Choroid plexus epithelial cell (primary cell): ENCODE measurements at places on chromosomes 1 and 21.

DNA sequence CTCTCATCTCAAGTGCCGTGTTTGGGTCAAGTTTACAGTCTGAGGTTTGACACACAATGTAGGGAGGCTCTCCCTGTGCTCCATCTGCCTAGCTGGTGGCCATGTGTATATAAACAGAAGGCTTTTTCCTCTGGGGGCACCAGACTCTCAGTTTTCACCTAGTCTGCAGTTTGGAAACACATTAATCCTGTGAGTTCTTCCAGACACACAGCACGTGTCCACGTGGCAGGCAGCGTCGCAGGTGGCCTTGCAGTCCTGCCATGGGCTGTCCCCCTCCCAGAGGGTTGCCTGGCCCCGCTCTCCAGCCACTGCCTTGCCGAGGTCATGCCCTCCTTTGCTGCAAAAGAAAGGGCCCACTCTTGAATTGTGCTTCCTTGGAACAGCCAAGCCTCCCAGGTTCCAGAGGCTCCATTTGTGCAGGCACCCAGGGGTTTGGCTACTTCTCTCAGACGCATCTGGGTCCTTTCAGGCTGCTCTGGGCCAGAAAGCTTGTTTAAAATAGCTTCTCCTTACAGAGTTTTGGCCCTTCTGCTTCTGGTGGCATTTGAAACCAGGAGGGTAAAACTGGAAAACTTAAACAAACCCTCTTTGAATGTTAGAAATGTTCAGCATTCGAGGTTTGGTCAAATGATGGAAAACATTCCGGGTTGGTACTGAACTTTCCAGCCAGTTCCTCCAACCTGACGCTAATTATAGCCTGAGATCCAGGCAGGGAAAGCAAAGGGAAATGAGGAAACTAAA, 4.4 kb upstream of the RUNX1 start:
- peak; percentile 39 for DNase-seq

DNA sequence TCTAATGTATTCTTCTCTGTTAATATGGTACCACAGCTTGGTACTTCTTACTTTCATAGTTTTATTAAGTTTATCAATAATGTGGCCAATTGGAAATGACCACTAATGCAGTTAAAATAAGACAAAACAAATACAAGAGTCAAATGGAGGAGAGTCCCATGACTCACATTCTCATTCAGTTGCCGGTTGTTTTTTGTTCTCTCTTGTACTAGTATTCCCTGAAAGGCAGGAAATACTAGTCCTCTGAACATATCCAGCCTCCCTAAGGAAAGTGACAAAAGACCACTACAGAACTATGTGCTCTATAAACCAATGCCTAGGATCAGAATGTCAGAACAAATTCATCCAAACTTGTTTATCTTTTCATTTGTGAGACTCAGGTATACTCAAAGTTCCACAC, 165.2 kb upstream of the SAMSN1 start:
- peak; percentile 51 for DNase-seq

DNA sequence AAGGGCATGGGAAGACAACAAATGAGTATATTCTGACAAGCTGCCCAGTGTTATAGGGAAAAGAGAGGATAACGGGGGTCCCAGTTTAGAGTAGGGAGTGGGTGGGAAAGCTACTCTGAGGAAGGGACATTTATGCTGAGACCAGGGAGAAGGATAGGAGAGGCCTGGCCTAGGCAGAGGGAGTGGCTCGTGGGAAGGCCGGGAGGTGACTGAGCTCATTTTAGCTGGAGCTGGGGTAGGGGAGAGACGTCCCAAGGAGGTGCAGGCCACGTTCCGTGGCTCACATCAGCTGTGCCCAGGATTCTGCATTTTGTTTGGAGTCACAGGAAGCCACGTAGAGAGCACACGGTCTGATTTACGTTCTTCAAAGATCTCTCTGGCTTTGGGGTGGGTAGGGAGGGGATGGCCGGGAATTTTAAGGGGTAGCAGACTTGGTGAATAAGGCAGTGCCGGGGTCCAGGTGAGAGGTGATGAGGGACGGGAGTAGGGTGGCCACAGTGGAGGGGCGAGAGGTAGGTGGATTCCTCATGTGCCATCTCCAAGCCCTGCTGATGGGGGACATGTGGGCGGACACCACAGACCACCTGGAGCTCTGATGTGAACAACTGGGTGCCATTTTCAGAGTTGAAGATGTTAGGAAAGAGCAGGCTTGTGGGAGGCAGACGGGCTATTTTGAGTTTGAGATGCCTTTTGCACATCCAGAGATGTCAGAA, 4.7 kb downstream of the TINAGL1 start:
- DNase-seq: no peak

GRCh38 chr1:3550511-3551289, 60.6 kb downstream of the MEGF6 start:
- DNase-seq: no peak

DNA sequence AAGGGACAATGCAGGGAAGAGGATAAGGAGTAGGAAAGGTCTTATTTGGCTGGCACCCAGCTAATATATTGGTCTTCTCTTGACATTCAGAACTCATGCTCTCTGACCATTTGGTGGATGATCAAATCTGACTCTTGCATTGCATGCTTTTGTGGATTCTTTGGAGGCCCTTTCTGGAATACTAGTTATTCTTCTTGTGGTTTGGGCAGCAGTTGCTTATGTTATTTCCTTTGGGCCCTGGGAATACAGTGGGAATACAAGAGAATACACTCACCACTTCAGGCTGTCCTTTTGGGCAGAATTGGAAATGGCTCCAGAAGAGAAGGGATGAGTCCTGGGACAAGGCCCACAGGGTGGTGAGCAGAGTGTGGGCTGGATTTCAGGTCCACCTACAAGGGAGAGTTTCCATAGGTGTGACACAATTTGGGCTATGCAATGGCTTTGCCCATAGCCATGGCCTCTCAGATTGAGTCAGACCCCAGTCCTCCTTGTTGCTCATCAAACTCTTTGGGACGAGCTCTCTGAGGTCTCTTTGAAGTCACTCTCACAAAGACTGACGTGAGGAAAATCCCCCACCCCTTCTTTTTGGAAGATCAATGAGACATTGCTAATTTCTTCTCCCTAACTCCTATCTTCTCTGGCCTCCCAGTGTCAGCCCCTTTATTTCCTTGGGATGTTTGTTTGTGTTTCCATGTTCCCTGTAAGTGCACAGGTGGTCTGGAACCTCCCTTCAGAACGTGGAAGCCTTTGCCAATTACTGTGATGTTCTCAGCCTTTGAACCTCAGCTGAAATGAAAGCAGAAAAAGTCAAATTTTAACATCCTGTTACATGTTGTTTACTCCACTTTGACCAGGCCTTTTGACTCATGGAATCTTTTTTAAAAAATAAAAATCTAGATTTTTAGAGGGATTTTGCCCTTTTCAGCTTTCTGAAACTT, 19.4 kb downstream of the HSD11B1 start:
- DNase-seq: no peak

GRCh38 chr1:87117761-87118368, 203.4 kb downstream of the HS2ST1 start:
- DNase-seq: peak; percentile 65

DNA sequence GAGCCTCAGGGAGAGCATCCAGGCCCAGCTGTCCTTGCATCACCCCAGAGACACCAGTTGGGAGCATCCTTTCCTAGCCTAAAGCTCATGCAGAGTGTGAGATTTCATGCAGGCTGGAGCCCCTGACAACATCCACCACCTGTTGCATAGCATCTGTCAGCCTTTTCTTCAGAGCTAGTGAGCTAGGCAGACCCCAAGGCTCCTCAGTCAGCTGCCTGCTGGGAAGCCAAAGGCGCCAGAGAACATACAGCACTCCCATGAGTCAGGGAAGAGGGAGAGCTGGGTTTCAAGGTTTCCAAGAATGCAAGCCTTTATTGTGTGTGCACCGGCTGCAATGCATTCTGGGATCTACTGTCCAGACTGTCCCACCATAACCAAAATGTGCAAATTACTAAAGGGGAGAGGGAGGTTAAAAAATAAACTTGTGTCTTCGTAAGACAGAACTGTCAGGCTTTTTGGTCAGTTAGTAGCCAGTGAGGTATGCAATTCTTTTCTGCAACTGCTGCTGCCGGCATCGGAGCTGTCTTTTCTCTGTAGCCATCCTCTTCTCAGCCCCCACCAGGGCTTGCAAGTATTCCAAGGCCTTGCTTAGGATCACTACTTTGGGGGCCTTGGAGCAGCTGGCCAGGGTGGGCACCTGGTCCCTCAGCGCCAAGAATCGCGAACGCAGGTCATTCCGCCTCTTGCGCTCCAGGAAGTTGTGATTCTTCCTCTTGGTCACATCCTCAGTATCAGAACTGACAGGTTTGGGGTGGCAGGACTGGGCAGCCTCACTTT, 4.6 kb downstream of the MYCL start:
- peak; percentile 80 for DNase-seq

GRCh38 chr1:24761582-24761981, 16.3 kb downstream of the CLIC4 start:
- no peak for DNase-seq

DNA sequence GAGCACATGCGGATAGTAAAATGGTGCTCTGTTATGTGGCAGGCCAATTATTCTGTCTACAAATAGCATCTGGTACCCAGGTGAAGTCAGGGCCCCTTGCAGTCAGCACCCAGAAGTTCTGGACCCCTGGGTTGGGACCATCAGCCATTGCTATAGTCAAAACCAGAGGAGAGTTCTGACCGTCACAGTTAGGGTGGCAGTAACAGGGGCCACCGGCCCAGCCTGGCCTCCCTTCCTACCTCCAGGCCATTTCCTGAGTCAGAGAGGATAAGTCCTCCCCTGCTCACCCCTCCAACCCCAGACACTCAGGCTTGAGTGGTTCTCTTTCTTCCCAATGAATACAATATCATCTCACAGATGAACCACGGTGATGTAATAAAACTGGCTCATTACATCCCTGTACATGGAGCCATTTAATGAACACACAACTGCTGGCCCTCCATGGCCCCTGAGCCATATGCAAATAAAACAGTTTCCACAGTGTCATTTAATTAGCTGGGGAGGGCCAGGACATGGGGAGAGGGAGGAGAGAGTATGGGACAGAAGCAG, 673.6 kb downstream of the MATN1 start:
- no peak for DNase-seq
